ENCODE measurements at places on chromosomes 5 and 9. TPM values are rescaled to one million over a fixed set of nuclear protein-coding genes. Genes with fewer than 3 reads are reported as not detected.

GRCh38 chr5:16037121-16037845 is 142.3 kb downstream of the MARCHF11 start:
- no peaks in the 10 kb centered on the region for H3K36me3 ChIP-seq
- H3K27me3 ChIP-seq, result no peaks in the 10 kb centered on the region
- no peak overlapping the region for H3K4me3 ChIP-seq
- H3K4me1 ChIP-seq, result no peaks in the 10 kb centered on the region

GRCh38 chr5:93476251-93476742 is 104.7 kb downstream of the NR2F1-AS1 start:
- DNase-seq, result no peak
- H3K4me1 ChIP-seq, result no peaks in the 10 kb centered on the region
- no peak overlapping the region for H3K4me3 ChIP-seq
- H3K36me3 ChIP-seq, result no peaks in the 10 kb centered on the region
- H3K27me3 ChIP-seq, result peaks cover 2% of the 10 kb centered on the region

GRCh38 chr5:1511651-1512540 is 11.9 kb downstream of the LPCAT1 start:
- peaks cover 7% of the 10 kb centered on the region for H3K4me1 ChIP-seq
- H3K27ac ChIP-seq, result no peak overlapping the region
- H3K4me3 ChIP-seq, result no peak overlapping the region

DNA sequence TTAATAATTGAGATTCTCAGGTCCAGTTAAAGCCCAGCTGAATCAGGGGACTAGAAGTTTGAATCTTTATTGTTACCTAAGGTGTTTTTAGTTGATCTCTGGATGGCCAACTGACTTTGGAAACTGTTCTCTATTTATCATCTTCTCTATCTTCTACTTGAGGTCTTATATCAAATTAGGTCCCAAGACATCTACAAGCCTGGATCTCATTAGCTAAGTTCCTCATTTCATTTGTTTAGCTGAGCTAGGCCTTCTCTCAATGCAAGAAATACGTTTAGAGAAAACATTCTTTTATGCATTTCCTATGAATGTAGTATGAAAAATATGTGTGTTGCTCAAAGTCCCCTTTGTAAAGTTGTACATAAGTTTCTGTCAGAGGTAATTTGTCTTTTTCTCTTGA is 196.6 kb downstream of the PTTG1 start:
- no peaks in the 10 kb centered on the region for H3K4me1 ChIP-seq
- no peak for DNase-seq
- peaks cover 10% of the 10 kb centered on the region for H3K27me3 ChIP-seq
- no peak overlapping the region for H3K27ac ChIP-seq

GRCh38 chr5:141677415-141677814 is 4.6 kb downstream of the ARAP3 start:
- DNase-seq, result no peak
- no peak overlapping the region for H3K27ac ChIP-seq
- H3K36me3 ChIP-seq, result peaks cover 4% of the 10 kb centered on the region

- DNase-seq, result no peak
- no peaks in the 10 kb centered on the region for H3K36me3 ChIP-seq
- H3K4me1 ChIP-seq, result no peaks in the 10 kb centered on the region
These were observed 29.6 kb upstream of the SLC9A3 start for GRCh38 chr5:553874-554273.

GRCh38 chr5:33513462-33514185 is 72.9 kb downstream of the TARS1 start:
- no peaks in the 10 kb centered on the region for H3K4me1 ChIP-seq
- H3K4me3 ChIP-seq, result no peak overlapping the region
- H3K36me3 ChIP-seq, result no peaks in the 10 kb centered on the region
- no peaks in the 10 kb centered on the region for H3K27me3 ChIP-seq
- DNase-seq, result no peak
- no peak overlapping the region for H3K27ac ChIP-seq

- no peak for DNase-seq
- no peaks in the 10 kb centered on the region for H3K4me1 ChIP-seq
- H3K4me3 ChIP-seq, result no peak overlapping the region
- H3K36me3 ChIP-seq, result no peaks in the 10 kb centered on the region
- no peak overlapping the region for H3K27ac ChIP-seq
These were observed 248.7 kb downstream of the LURAP1L start for GRCh38 chr9:13023498-13023897.

ARRDC3 gene
- total RNA-seq, result 90.6 TPM

IFNA21 gene
- not detected for total RNA-seq

- H3K27ac ChIP-seq, result no peak overlapping the region
- peaks cover 46% of the 10 kb centered on the region for H3K27me3 ChIP-seq
- no peaks in the 10 kb centered on the region for H3K36me3 ChIP-seq
- peak; percentile 33 for DNase-seq
- peak overlapping the region; percentile 72 for H3K4me3 ChIP-seq
- H3K4me1 ChIP-seq, result peaks cover 5% of the 10 kb centered on the region
These were observed 572 bp downstream of the GNA14 start for GRCh38 chr9:77647267-77648233.
